ENCODE measurements at places on chromosomes 6 and 20. TPM values are rescaled to one million over a fixed set of nuclear protein-coding genes. Genes with fewer than 3 reads are reported as not detected.

Gene FOXS1
- 1.4 TPM for total RNA-seq

Gene MACROD2
- total RNA-seq, result 43.1 TPM

Gene AK9
- total RNA-seq, result 54.7 TPM

Gene NRSN1
- 31.4 TPM for total RNA-seq

Gene HLA-DRA
- 8.5 TPM for total RNA-seq

Gene CD109
- 2.3 TPM for total RNA-seq

Gene HLA-DPA1
- total RNA-seq, result 2.1 TPM

Gene OXT
- 46.4 TPM for total RNA-seq

Gene C6orf132
- 0.23 TPM for total RNA-seq

Gene PRRC2A
- 48.0 TPM for total RNA-seq

Gene REM1
- total RNA-seq, result 0.23 TPM

Gene LAMA2
- 13.1 TPM for total RNA-seq

Gene CEP57L1
- total RNA-seq, result 73.4 TPM

Gene TFAP2A
- total RNA-seq, result 0.46 TPM

Gene PSMB9
- total RNA-seq, result 3.2 TPM

Gene APOBEC2
- not detected for total RNA-seq

Gene DSP
- total RNA-seq, result 6.2 TPM

Gene RBPJL
- not detected for total RNA-seq

Gene GRIK2
- 139 TPM for total RNA-seq
